HL-60 (cell line): ENCODE measurements at places on chromosomes 4 and X.

- DNase-seq, result no peak
These were observed 22.9 kb downstream of the CCDC149 start for GRCh38 chr4:24889991-24890390.

DNA sequence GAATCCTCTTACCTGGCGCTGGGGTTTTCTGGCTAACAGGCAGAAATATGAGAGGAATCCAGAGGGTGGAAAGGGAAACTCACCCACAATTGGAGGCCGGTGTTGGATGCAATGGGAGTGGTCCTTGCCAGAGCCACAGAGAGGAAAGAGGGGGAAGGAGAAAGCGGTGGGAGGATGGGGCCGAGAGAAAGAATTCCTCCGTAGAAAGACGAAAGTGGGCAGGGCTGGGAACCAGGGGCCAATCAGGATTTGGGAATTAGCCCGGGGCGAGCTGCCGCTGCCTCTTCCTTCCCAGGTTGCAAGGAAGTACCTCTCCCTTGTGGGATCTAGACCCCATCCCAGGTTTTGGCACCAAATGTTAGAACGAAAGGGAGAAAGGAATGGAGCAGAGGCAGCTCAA is 83.1 kb upstream of the SPIN4 start:
- no peak for DNase-seq

- DNase-seq, result no peak
These were observed 122.6 kb upstream of the PLAC1 start for GRCh38 chrX:134780908-134781307.

DNA sequence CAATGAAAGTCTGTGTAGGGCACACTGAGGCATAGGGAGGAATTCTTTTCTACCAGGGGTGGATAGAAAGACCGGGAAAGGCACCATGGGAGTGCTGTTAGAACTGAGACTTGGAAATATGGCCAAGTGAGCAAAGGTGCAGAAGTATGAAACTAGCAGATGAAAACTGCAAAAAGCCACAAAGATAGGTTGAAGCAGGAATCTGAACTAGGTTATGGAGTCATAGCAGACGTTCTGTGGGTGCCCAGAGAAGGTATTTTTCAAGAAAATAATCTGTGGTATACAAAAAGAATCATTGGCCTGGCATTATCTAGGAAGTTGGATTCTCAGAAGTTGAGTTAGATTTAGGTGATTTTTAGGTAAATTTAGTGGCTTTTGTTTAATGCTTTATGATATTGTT is 48.5 kb downstream of the SMAD1 start:
- DNase-seq, result no peak

DNA sequence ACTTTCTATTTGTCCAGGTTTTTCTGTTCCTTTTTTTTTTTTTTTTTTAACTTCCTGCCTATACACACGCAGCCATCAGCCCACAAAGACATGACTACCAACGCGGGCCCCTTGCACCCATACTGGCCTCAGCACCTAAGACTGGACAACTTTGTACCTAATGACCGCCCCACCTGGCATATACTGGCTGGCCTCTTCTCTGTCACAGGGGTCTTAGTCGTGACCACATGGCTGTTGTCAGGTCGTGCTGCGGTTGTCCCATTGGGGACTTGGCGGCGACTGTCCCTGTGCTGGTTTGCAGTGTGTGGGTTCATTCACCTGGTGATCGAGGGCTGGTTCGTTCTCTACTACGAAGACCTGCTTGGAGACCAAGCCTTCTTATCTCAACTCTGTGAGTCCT is 2.1 kb downstream of the EBP start:
- no peak for DNase-seq

- DNase-seq, result no peak
These were observed 184.8 kb downstream of the UNC5C start for GRCh38 chr4:95363966-95364365.

DNA sequence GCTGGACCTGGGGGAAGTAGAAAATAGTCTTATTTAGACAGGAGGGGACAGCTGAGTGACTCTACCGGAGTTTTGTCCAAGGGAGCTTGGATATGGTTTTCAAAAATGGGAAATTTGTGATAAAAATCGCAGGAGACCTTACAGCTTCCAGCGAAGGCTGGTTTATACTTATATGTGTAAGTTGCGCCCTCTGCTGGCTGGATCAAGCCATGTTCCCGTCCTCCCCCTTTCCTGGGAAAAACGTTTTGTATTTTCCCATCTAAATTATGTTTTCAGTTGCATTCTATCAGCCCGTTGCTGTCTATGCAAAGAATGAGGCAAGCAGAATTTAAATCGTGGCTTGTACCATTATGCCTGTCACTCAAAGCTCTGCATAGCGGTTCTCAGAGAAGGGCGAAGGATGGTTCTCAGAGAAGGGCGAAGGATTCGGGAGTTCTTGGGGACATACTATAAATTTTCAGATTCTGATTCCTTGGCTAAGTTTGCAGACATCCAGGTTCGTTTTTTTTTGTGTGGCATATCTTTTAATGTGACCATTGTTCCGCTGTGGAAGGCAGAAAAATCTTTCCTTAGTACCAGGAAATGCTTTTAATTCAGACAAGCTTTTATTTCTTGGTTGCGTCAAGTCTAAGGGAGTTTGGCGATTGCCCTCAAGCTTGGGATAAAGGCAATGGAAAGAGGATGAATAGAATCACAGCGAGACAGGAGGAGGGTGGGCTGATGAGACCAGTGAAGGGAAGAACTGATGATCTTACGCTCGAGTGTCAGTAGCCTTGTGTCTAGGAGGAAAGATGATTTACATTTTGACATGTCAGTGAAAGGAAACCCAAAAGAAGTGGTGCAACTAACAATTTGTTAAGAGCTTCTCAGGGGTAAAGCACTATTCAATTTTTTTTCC is 128.5 kb upstream of the ARX start:
- DNase-seq, result peak; percentile 28

- DNase-seq, result no peak
These were observed 14.0 kb downstream of the RAP1GDS1 start for GRCh38 chr4:98275145-98275544.

DNA sequence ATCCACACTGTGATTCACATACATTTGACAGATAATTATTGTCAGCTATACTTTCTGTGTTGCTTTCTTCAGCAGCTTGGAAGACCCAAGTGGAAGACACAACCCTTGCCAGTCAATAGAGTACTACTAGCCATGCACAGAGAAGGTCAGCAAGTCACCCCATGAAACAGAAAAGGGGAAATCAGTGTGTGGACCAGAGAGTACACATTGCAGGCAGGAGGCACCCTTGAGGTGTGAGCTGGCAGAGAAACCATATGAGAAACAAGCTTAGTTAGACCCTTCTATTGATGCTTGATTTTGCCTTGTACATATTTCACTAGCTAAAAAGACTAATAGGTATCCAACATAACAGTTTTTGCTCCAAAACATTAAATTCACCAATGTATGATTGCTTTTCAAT is 99.5 kb downstream of the NLGN4X start:
- DNase-seq, result no peak

GRCh38 chrX:21047034-21047455 is 327.2 kb upstream of the CNKSR2 start:
- no peak for DNase-seq

GRCh38 chr4:3873408-3874027 is 107.3 kb downstream of the ADRA2C start:
- DNase-seq, result no peak

DNA sequence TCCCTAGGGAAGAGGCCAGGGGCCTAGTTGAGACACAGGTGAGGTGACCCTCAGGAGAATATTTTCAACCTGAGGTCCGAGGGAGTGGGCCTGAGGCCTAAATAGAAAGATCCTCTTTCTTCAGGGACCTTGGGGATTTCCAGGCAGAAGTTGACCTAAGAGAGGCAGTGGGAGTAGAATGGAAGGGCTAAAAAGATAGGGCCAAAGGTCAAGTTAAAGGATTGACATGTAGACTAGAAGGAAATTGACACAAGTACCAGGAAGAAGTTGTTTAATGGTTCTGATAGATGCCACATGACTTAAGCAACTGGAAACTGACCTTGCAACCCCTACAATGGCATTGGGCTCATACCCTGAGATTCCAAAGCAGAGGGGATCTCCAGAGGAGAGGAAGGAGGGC is 76.9 kb downstream of the SHROOM3 start:
- no peak for DNase-seq

- no peak for DNase-seq
These were observed 413.8 kb downstream of the FAT4 start for GRCh38 chr4:125728568-125728967.

GRCh38 chr4:138177278-138177968 is 64.7 kb downstream of the SLC7A11 start:
- DNase-seq, result no peak

- no peak for DNase-seq
These were observed 154.4 kb upstream of the ETNPPL start for GRCh38 chr4:108917255-108917654.

DNA sequence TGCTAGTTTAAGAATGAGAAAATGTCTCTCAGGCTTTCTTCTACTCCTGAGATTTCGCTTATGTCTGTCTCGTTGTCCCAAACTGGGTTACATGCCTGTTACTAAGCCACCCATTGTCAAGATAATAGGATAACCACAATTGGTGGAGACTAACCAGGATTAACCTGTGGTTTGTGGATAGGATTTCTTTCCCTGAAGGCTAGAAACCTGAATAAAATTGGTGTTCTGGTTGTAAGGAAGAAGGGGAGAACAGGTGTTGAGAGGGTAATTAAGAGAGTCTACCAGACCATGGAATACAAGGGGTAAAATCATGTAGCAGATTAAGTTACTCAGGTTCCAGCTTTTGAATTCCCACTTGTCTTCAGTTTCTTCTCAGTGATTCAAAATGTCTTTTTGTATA is 225.4 kb downstream of the CPE start:
- no peak for DNase-seq

- no peak for DNase-seq
These were observed 2.3 kb downstream of the MAGEB16 start for GRCh38 chrX:35800474-35800873.

DNA sequence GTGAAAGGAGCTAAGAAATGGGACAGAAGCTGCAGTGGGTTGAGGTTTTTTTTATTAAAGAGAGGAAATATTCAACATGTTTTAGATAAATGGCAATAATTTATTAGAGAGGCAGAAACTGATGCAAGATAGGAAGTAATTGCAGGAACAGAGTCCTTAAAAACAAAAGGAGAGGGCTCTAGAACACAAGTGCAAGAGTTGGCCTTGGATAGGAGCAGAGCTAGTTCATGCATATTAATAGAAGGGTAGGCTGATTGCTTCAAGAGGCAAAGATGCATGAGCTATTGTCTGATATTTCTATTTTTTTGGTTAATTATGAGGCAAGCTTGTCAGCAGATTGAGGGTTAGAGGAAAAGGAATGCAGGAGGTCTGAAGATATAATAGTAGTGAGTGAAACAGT is 91.0 kb upstream of the GPRIN3 start:
- DNase-seq, result no peak

GRCh38 chr4:5701971-5702370 is 6.4 kb downstream of the EVC2 start:
- DNase-seq, result no peak
